Activated CD4-positive, alpha-beta memory T cell treated with anti-CD3 and anti-CD28 coated beads for 36 hours (primary cell): ENCODE measurements at places on chromosomes 13 and 19. TPM values are rescaled to one million over a fixed set of nuclear protein-coding genes. Genes with fewer than 3 reads are reported as not detected.
A peak's percentile ranks its signal among the peaks of the same experiment; 100 is the strongest.

GRCh38 chr19:10353793-10354391 is 14.5 kb upstream of the ICAM3 start:
- peaks cover 39% of the 10 kb centered on the region for H3K36me3 ChIP-seq
- DNase-seq: peak; percentile 58
- no peaks in the 10 kb centered on the region for H3K27me3 ChIP-seq
- H3K27ac ChIP-seq: no peak overlapping the region
- H3K4me3 ChIP-seq: no peak overlapping the region
- no peaks in the 10 kb centered on the region for H3K4me1 ChIP-seq

GRCh38 chr13:107886118-107886517 is 329.2 kb downstream of the LIG4 start:
- H3K36me3 ChIP-seq: no peaks in the 10 kb centered on the region
- no peaks in the 10 kb centered on the region for H3K27me3 ChIP-seq

DNA sequence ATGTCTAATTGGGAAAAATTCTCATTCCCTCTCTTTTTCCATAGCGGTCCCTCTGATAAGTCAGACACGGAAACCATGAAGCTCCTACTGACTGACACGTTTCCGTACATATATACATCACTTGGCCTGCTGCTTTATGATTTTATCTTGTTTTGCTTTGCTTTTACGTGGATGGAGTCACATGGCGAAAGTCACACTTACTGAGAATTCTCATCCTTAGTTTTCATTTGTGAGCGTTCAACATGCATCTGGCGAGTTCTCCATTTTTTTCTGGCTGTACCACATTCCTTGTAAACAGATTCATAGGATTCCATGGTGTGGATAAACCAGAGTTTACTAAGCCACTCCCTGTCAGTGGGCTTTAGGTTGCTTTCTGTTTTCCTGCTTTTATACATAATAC is 21.2 kb downstream of the PGPEP1 start:
- H3K4me3 ChIP-seq: no peak overlapping the region
- H3K27ac ChIP-seq: no peak overlapping the region
- peaks cover 2% of the 10 kb centered on the region for H3K4me1 ChIP-seq
- H3K27me3 ChIP-seq: no peaks in the 10 kb centered on the region

DNA sequence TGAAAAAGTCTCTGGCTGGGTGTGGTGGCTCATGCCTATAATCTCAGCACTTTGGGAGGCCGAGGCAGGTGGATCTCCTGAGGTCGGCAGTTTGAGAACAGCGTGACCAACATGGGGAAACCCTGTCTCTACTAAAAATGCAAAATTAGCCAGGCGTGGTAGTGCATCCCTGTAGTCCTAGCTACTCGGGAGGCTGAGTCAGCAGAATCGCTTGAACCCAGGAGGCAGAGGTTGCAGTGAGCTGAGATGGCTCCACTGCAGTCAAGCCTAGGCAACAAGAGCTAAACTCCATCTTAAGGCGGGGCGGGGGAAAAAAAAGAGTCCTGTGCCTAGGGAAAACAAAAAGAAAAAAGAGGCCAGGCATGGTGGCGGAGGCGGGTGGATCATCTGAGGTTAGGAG is 2.2 kb downstream of the ZNF43 start:
- peaks cover 42% of the 10 kb centered on the region for H3K4me1 ChIP-seq
- H3K36me3 ChIP-seq: peaks cover 49% of the 10 kb centered on the region
- no peak for DNase-seq
- peak overlapping the region; percentile 29 for H3K4me3 ChIP-seq
- H3K27me3 ChIP-seq: no peaks in the 10 kb centered on the region

- H3K4me3 ChIP-seq: peak overlapping the region; percentile 33
- H3K36me3 ChIP-seq: peaks cover 4% of the 10 kb centered on the region
- no peaks in the 10 kb centered on the region for H3K27me3 ChIP-seq
- DNase-seq: no peak
Measured at GRCh38 chr13:86760620-86761019, 910.6 kb upstream of the SLITRK5 start.

GRCh38 chr19:38509027-38509426 is 75.5 kb downstream of the RYR1 start:
- DNase-seq: no peak
- no peaks in the 10 kb centered on the region for H3K27me3 ChIP-seq
- H3K27ac ChIP-seq: no peak overlapping the region
- H3K4me1 ChIP-seq: peaks cover 14% of the 10 kb centered on the region
- no peaks in the 10 kb centered on the region for H3K36me3 ChIP-seq

DNA sequence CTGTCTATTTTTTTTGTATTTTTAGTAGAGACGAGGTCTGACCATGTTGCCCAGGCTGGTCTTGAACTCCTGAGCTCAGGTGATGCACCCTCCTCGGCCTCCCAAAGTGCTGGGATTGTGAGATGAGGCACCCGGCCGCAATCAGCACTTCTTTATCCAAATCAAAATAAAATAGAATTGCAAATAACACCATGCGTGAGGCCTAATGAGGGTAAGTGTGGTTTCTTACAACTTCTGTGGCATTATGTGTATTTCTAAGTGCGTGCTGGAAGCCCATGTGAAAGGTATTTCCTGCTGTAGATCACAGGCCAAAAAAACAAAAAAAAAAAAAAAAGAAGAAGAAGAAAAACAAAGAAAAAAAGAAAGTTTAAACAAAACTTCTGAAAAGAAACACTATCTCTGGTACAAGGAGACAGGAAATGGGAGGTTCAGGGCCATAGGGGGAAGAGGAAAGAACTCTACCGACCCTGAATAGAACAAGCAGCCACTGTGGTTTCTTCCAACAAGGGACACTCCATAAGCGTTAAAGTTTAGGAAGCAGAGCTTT is 3.0 kb upstream of the GRAMD1A start:
- peak overlapping the region; percentile 92 for H3K27ac ChIP-seq
- H3K27me3 ChIP-seq: no peaks in the 10 kb centered on the region
- peaks cover 23% of the 10 kb centered on the region for H3K36me3 ChIP-seq
- no peak for DNase-seq

GRCh38 chr19:19548915-19549759 is 11.1 kb downstream of the CILP2 start:
- H3K27ac ChIP-seq: no peak overlapping the region
- no peak for DNase-seq
- H3K36me3 ChIP-seq: no peaks in the 10 kb centered on the region
- no peaks in the 10 kb centered on the region for H3K4me1 ChIP-seq
- H3K4me3 ChIP-seq: no peak overlapping the region

- no peaks in the 10 kb centered on the region for H3K36me3 ChIP-seq
- H3K4me3 ChIP-seq: no peak within 1 kb of the TSS
- H3K27ac ChIP-seq: no peak within 1 kb of the TSS
- DNase-seq: no peak
- no peaks in the 10 kb centered on the region for H3K4me1 ChIP-seq
Measured at GRCh38 chr19:54662730-54663129, at the start of gene LILRB4. Gene LILRB4, plus strand, starts transcription at chr19:54662985. Its CDS starts 49 bp downstream, at chr19:54663034.

DNA sequence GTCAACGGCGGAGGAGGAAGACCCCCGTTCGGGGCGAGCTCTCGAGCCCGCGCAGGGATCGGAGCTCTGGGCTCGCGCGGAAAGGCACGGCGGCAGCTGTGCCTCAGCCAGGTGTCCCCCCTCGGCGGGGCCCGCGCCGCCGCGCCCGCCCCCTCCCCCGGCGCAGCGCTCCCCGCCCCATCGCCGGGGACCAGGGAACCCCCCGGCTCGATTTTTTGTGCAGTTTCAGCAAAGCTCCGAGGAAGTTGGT is 110.0 kb downstream of the KCNRG start:
- H3K4me1 ChIP-seq: peaks cover 67% of the 10 kb centered on the region
- H3K36me3 ChIP-seq: peaks cover 2% of the 10 kb centered on the region
- H3K4me3 ChIP-seq: peak overlapping the region; percentile 81

- H3K27ac ChIP-seq: no peak overlapping the region
- no peak overlapping the region for H3K4me3 ChIP-seq
- no peaks in the 10 kb centered on the region for H3K27me3 ChIP-seq
Measured at GRCh38 chr13:37348916-37349643, 243.6 kb upstream of the CSNK1A1L start.

GRCh38 chr13:98869408-98870090 is 108.3 kb downstream of the DOCK9 start:
- peaks cover 54% of the 10 kb centered on the region for H3K36me3 ChIP-seq
- no peak overlapping the region for H3K4me3 ChIP-seq
- no peak overlapping the region for H3K27ac ChIP-seq
- H3K27me3 ChIP-seq: no peaks in the 10 kb centered on the region

DNA sequence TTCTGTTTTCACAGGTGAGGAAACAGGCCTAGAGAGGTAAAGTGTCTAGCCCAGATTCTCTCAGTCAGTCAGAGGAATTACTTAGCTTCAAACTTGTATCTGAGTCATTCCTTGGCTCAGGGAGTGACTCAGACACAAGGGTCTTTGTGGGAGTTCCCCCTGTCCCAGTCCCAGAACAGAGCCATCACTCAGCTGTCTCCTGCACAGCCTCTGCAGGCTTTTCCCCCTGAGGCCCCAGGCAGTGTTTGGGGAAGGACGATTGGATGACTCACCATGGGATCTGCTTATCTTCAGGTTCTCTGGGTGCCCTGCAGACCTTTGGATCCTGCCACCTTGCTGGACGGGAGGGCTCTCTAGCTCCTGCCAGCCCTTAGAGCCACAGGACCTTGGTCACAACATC is 13.2 kb downstream of the ZNF793 start:
- H3K27me3 ChIP-seq: no peaks in the 10 kb centered on the region
- no peak overlapping the region for H3K4me3 ChIP-seq
- peaks cover 62% of the 10 kb centered on the region for H3K36me3 ChIP-seq
- H3K4me1 ChIP-seq: no peaks in the 10 kb centered on the region
- DNase-seq: no peak
- H3K27ac ChIP-seq: no peak overlapping the region

- no peak overlapping the region for H3K27ac ChIP-seq
- no peaks in the 10 kb centered on the region for H3K36me3 ChIP-seq
- H3K27me3 ChIP-seq: no peaks in the 10 kb centered on the region
Measured at GRCh38 chr13:61546911-61547310, 131.3 kb upstream of the PCDH20 start.

GRCh38 chr19:54273821-54274220 is 7.1 kb downstream of the LILRB2 start:
- no peaks in the 10 kb centered on the region for H3K36me3 ChIP-seq
- H3K4me1 ChIP-seq: peaks cover 11% of the 10 kb centered on the region
- H3K27me3 ChIP-seq: peaks cover 26% of the 10 kb centered on the region
- H3K4me3 ChIP-seq: no peak overlapping the region
- no peak overlapping the region for H3K27ac ChIP-seq
- DNase-seq: no peak

GRCh38 chr19:48405850-48406249 is 12.4 kb downstream of the GRIN2D start:
- H3K27ac ChIP-seq: no peak overlapping the region
- no peak overlapping the region for H3K4me3 ChIP-seq
- H3K36me3 ChIP-seq: no peaks in the 10 kb centered on the region
- no peak for DNase-seq
- H3K4me1 ChIP-seq: no peaks in the 10 kb centered on the region
- H3K27me3 ChIP-seq: peaks cover 5% of the 10 kb centered on the region

Gene SIGLEC10
- total RNA-seq: 0.19 TPM

Gene MAMSTR
- 0.76 TPM for total RNA-seq

Gene ZNF491
- total RNA-seq: 0.33 TPM

Gene MBD3L3
- total RNA-seq: not detected

Gene NOSIP
- 84.3 TPM for total RNA-seq
